ENCODE measurements at places on chromosomes 1 and 21. TPM values are rescaled to one million over a fixed set of nuclear protein-coding genes. Genes with fewer than 3 reads are reported as not detected.
A peak's percentile ranks its signal among the peaks of the same experiment; 100 is the strongest.

- peak overlapping the region; percentile 45 for H3K27ac ChIP-seq
- no peaks in the 10 kb centered on the region for H3K27me3 ChIP-seq
- peak; percentile 43 for DNase-seq
- H3K36me3 ChIP-seq = no peaks in the 10 kb centered on the region
- peak overlapping the region; percentile 48 for H3K4me3 ChIP-seq
Measured at GRCh38 chr1:109802136-109802900, 38.6 kb upstream of the EPS8L3 start.

DNA sequence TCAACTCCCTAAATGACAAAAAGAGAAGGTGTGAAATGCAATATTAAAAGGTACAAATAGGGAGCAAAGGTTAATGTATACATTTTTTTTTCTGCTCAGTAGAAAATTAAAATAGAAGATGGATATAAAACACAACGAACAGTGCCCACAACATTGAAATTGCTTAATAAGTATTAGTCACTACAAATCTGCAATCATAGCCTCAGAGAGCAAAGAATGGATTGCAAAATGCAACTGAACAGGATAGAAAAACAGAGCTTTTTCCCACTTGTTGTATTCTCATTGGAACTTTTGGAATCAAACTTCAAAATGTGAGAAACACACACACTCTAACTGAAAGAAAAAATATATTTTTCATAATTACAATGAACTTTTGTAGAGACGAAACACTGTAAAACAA is 552.2 kb upstream of the NCAM2 start:
- no peaks in the 10 kb centered on the region for H3K36me3 ChIP-seq
- H3K27ac ChIP-seq = no peak overlapping the region
- no peaks in the 10 kb centered on the region for H3K4me1 ChIP-seq
- no peak for DNase-seq
- no peaks in the 10 kb centered on the region for H3K27me3 ChIP-seq

GRCh38 chr1:107889524-107889923 is 75.5 kb downstream of the VAV3 start:
- no peak overlapping the region for H3K27ac ChIP-seq
- H3K36me3 ChIP-seq = no peaks in the 10 kb centered on the region
- DNase-seq = no peak
- no peak overlapping the region for H3K4me3 ChIP-seq
- H3K4me1 ChIP-seq = no peaks in the 10 kb centered on the region

- no peak for DNase-seq
- peak overlapping the region; percentile 61 for H3K4me3 ChIP-seq
- peaks cover 57% of the 10 kb centered on the region for H3K36me3 ChIP-seq
- peak overlapping the region; percentile 94 for H3K27ac ChIP-seq
Measured at GRCh38 chr1:244860914-244861610, 3.3 kb downstream of the HNRNPU start.

The IFI44L gene
- total RNA-seq = 1.4 TPM

DNA sequence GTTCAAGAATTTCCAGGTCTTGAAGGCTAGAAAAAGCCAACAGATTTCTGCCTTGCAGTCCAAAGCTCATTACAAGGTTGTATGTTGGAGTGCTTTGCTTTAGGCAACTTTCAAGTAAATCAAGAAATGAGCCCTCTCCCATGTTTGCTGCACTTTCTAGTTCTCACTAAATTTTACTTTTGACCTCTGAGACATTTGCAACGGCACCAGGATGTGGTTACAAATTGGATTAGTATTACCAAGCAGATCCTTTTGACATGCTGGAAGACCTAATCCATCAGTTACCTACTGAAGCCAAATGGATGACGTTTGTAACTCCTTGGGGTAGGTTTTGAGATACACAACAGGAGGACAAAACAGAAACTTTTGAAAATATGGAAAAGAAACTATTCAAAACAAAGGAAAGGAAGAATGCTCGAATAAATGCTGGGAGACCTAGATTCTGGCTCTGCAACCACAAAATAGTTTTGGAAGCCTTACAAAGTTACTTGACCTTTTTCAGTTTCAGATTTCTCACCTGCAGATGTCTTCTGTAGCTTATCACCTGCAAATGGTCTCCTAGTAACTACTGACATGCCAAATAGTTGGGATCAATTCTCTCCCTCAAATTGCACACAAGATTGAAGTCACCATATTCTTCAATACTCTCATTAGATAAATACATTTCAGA is 251.7 kb upstream of the ADGRL2 start:
- no peaks in the 10 kb centered on the region for H3K36me3 ChIP-seq
- no peak overlapping the region for H3K4me3 ChIP-seq
- DNase-seq = no peak
- no peaks in the 10 kb centered on the region for H3K4me1 ChIP-seq

The SNRPE gene
- total RNA-seq = 392 TPM

GRCh38 chr1:25439287-25439686 is 8.6 kb downstream of the MACO1 start:
- H3K4me1 ChIP-seq = peaks cover 25% of the 10 kb centered on the region
- no peak overlapping the region for H3K4me3 ChIP-seq
- no peak for DNase-seq
- no peaks in the 10 kb centered on the region for H3K27me3 ChIP-seq
- no peak overlapping the region for H3K27ac ChIP-seq

The CAMK1G gene
- total RNA-seq = not detected

GRCh38 chr21:45405271-45405818 is 380 bp downstream of the COL18A1 start:
- no peaks in the 10 kb centered on the region for H3K36me3 ChIP-seq
- H3K27ac ChIP-seq = no peak overlapping the region
- H3K4me1 ChIP-seq = peaks cover 4% of the 10 kb centered on the region
- no peak for DNase-seq
- H3K27me3 ChIP-seq = peaks cover 19% of the 10 kb centered on the region

The TFF2 gene
- not detected for total RNA-seq

The ZSCAN20 gene
- 3.3 TPM for total RNA-seq

GRCh38 chr21:15062606-15062965 is 2.2 kb downstream of the NRIP1 start:
- no peaks in the 10 kb centered on the region for H3K27me3 ChIP-seq
- peak overlapping the region; percentile 57 for H3K4me3 ChIP-seq
- H3K27ac ChIP-seq = peak overlapping the region; percentile 52
- no peak for DNase-seq
- H3K36me3 ChIP-seq = no peaks in the 10 kb centered on the region

DNA sequence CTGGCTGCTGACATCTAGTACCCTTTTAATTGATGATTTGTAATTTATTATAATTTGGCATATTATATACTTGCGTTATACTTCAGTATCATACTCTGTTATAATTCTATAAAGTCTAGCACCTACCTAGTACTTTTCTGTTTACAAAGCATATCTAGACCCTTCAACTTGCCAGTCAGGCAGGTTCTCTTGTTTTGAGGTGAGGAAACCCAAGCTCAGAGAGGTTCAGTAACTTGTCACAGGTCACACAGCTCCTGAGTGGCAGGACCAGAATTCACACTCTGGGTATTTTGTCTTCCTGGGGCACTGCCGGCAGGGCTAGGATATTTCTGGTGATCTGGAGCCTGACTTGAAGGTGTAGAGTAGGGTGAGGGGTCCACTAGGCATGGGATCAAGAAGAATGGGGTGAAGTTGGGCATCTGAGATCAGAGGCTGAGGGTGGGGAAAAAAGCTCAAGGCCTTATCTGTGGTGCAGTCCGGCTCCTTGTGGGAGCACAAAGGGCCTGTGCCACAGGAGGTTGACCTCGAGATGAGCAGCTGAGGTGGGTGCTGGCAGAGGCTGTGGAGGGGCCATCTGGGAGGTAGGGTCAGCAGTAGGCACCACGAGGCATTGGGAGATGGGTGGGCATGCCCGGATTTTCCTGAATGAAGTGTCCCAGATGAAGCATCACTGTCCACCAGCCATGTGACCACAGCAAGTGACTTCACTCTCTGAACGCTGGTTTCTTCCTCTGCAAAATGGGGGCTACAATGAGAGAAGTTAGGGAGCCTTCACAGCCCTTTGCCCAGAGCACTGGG is 102.6 kb downstream of the EPHB2 start:
- no peaks in the 10 kb centered on the region for H3K36me3 ChIP-seq
- no peaks in the 10 kb centered on the region for H3K4me1 ChIP-seq
- no peak overlapping the region for H3K27ac ChIP-seq
- peak; percentile 6 for DNase-seq
- H3K4me3 ChIP-seq = no peak overlapping the region

DNA sequence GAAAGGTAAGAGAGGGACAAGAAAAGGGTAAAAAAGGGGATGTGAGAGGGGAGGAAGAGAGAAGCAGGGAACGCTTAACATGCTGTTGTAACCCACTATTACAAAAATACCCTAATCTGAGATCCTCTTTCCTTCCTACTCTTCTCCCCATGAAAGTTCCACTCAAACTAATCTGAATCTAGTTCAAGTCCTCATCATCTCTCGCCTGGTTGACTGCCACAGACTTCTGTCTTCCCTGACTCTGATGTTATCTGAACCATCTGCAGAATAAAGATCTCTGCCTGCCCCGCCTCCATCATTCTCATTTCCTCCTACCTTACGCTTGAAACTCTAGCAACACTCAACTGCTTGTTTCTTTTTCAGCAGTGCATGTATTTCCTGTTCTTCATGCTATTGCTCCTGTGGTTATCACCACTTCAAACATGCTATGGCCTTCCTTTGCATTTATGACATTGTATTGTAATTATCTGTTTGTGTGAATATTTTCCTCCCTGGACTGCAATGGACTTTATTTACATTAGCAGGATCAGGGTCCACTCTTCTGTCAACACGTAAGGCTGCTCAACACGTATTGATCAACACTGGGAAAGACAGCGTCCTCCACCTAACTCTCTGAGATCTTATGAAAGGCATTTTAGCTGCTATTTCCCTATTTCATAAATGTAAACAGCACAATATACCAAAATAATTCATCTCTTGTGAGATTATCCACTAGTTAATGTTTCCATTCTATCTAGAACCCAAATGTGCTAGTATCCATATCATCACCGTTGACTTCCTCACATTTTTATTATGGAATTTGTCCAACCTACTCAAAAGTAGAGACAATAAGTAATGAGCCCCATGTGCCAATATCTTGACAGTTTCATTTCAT is 215.5 kb upstream of the USP25 start:
- H3K36me3 ChIP-seq = no peaks in the 10 kb centered on the region
- peak; percentile 74 for DNase-seq
- no peaks in the 10 kb centered on the region for H3K27me3 ChIP-seq
- H3K27ac ChIP-seq = no peak overlapping the region
- H3K4me3 ChIP-seq = peak overlapping the region; percentile 24

The AGMAT gene
- 19.7 TPM for total RNA-seq

GRCh38 chr1:84835169-84835568 is 57.8 kb downstream of the LPAR3 start:
- H3K27me3 ChIP-seq = no peaks in the 10 kb centered on the region
- H3K4me1 ChIP-seq = no peaks in the 10 kb centered on the region
- no peaks in the 10 kb centered on the region for H3K36me3 ChIP-seq
- H3K27ac ChIP-seq = no peak overlapping the region
- DNase-seq = no peak

GRCh38 chr1:54200519-54200997 is 591 bp downstream of the MRPL37 start:
- H3K4me3 ChIP-seq = peak overlapping the region; percentile 94
- no peaks in the 10 kb centered on the region for H3K27me3 ChIP-seq

The BTBD8 gene
- total RNA-seq = 1.4 TPM

- H3K4me1 ChIP-seq = no peaks in the 10 kb centered on the region
- H3K27me3 ChIP-seq = no peaks in the 10 kb centered on the region
- DNase-seq = no peak
- H3K27ac ChIP-seq = no peak overlapping the region
Measured at GRCh38 chr1:209074575-209075250, 508.8 kb upstream of the CAMK1G start.

DNA sequence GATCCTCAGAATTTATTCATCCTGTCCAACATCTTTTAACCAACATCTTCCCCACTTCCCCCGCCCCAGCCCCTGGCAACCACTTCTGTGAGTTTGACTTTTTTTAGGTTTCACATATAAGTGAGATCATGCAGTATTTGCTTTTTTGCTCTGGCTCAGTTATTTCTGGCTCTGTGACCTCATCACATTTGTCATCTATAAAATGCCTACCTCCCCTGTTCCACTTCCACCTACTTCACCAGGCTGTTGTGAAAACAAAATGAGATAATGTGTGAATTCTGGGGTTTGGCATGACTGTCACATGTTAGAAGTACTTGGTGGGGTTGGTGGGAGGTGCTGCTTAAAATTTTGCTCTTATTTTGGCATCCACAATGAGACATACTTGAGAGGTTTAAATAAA is 18.4 kb downstream of the HHAT start:
- no peaks in the 10 kb centered on the region for H3K36me3 ChIP-seq
- peaks cover 14% of the 10 kb centered on the region for H3K4me1 ChIP-seq
- no peak overlapping the region for H3K4me3 ChIP-seq
- peak; percentile 5 for DNase-seq

DNA sequence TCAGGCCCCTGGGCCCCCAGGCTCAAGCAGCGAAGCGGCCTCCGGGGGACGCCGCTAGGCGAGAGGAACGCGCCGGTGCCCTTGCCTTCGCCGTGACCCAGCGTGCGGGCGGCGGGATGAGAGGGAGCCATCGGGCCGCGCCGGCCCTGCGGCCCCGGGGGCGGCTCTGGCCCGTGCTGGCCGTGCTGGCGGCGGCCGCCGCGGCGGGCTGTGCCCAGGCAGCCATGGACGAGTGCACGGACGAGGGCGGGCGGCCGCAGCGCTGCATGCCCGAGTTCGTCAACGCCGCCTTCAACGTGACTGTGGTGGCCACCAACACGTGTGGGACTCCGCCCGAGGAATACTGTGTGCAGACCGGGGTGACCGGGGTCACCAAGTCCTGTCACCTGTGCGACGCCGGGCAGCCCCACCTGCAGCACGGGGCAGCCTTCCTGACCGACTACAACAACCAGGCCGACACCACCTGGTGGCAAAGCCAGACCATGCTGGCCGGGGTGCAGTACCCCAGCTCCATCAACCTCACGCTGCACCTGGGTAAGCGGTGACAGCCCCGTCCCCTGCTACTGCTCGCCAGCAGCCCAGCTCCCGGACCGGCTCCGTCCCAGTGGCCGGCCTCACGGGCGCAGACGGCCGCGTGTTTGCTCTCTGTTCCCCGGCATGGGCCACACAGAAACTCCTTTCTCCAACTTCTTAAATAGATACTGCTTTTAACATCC is 539 bp downstream of the LAMC1 start:
- H3K4me1 ChIP-seq = peaks cover 11% of the 10 kb centered on the region
- H3K4me3 ChIP-seq = no peak overlapping the region
- peak; percentile 12 for DNase-seq
- H3K27ac ChIP-seq = no peak overlapping the region

The NHLH1 gene
- total RNA-seq = 0.38 TPM

The ANKRD45 gene
- total RNA-seq = not detected

The CNR2 gene
- 0.18 TPM for total RNA-seq

The IGSF3 gene
- 2.0 TPM for total RNA-seq

GRCh38 chr1:13583595-13583965 is at the start of gene PDPN:
PDPN (plus strand) TSS chr1:13583832; CDS start chr1:13584034, 202 bp downstream.
- DNase-seq = no peak
- peaks cover 13% of the 10 kb centered on the region for H3K27me3 ChIP-seq
- no peaks in the 10 kb centered on the region for H3K36me3 ChIP-seq

Data from CD8-positive, alpha-beta memory T cell (primary cell).